ENCODE measurements at places on chromosomes 16 and 17. TPM values are rescaled to one million over a fixed set of nuclear protein-coding genes. Genes with fewer than 3 reads are reported as not detected.

Gene WFDC1
- total RNA-seq: not detected

Gene HID1
- total RNA-seq: 14.8 TPM

Gene PALB2
- total RNA-seq: 6.2 TPM

Gene EVI2B
- total RNA-seq: 57.8 TPM

Gene NDEL1
- total RNA-seq: 264 TPM

Gene SOST
- not detected for total RNA-seq

Gene MAPT
- 1.1 TPM for total RNA-seq

Gene PRDM7
- not detected for total RNA-seq

Gene PRSS33
- not detected for total RNA-seq

Gene DNAAF1
- 2.2 TPM for total RNA-seq

Gene LRRC36
- not detected for total RNA-seq

Gene C17orf100
- total RNA-seq: 6.1 TPM

Gene SOX15
- 0.44 TPM for total RNA-seq

Gene DHRS7C
- total RNA-seq: not detected

Gene ANKFN1
- total RNA-seq: not detected
